ENCODE measurements at places on chromosomes 5 and 9. TPM values are rescaled to one million over a fixed set of nuclear protein-coding genes. Genes with fewer than 3 reads are reported as not detected.

- peak; percentile 99 for DNase-seq
Measured at GRCh38 chr5:138178516-138179276, at the start of the genes BRD8 and KIF20A. Gene BRD8 (minus strand): TSS chr5:138178630. CDS start chr5:138178614, 16 bp downstream. Gene KIF20A (plus strand): TSS chr5:138179112. CDS start chr5:138179681, 569 bp downstream.

DNA sequence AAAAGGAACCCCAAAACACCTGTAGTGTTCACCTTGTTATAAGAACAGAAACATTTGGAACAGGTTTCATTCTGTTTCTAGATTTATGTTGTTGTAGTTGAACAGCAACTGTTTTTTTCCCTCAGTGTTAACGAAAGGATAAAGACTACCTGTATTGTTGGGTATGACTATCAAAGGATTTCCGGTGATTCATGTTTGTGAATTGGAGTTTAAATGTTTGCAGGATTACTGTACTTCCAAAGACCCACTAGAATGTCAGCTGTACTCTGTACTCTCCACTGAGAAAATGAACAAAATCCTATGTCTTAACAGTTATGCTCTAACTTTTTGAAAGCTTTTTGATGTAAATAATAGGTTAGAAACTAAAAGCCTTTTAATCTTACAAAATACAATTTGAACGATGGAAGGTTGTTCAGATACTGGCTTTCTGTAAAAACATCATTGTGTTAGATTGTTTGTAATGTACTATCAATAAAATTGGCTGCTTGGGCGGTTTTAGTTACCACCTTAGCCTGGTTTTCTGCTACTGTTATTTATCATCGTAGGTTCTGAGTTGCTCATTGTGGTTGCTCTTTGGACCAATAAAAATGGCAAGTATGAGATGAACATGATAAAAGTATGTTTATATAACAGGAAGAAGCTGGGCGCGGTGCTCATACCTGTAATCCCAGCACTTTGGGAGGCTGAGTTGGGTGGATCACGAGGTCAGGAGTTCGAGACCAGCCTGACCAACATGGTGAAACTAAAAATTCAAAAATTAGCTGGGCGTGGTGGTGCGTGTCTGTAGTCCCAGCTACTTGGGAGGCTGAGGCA lies 44.1 kb downstream of the DCP2 start:
- DNase-seq: peak; percentile 98

GRCh38 chr9:3903273-3903672 lies 377.5 kb upstream of the RFX3 start:
- no peak for DNase-seq

- no peak for DNase-seq
Measured at GRCh38 chr5:119332208-119332607, 23.6 kb upstream of the TNFAIP8 start.

DNA sequence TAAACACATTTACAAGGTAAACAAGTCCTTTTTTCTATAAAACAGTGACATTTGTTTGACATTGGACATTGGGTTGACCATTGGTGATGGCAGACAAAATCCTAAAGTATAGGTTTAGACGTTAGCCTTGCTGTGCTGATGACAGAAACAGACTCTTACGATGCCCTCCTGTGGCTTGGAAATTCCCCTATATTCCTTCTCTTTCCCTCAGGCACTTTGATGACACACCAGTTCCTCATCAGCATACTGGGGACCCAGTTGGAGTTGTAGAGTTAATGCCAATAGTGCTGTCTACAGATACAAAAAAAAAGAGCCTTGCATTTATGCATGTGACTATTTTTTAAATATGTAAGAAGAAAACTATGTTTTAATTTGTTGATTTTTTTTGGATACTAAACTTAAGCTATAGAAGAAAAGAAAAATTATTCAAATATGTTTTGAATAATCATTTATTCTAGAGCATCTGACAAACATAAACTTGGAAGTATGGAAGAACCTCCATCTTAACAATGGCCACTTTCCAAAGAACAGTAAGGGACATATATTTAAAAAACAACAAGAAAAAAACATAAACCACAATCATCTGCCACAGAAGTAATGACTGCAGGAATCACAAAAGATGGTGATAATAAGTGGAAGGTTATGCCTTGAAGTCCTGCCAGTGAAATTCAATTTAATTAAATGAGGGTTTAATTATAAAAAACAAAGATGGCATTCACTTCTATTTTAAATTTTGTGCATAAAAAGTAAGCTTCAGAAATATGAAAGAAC lies 75.6 kb upstream of the SNCAIP start:
- peak; percentile 57 for DNase-seq

DNA sequence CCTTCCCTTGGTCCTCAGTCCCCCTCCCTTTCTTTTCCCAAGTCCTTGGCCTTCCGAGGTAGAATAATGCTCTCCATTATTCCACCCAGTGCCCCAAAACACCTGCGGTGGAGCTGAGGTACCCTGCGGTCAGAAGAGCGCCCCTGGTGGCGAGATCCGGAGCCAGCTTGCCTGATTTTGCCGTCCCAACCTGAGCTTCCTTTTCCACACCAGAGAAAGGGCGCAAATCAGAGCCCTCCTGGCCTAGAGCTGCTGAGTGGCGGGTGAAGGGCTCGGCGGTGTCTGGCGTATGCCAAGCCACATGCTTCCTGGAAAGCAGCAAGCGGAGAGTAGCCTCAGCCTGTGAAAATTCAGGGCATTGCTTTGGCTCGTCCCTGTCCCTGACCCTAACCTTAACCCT lies 21.1 kb upstream of the CARTPT start:
- peak; percentile 32 for DNase-seq

Gene CAMK2A
- total RNA-seq: not detected

DNA sequence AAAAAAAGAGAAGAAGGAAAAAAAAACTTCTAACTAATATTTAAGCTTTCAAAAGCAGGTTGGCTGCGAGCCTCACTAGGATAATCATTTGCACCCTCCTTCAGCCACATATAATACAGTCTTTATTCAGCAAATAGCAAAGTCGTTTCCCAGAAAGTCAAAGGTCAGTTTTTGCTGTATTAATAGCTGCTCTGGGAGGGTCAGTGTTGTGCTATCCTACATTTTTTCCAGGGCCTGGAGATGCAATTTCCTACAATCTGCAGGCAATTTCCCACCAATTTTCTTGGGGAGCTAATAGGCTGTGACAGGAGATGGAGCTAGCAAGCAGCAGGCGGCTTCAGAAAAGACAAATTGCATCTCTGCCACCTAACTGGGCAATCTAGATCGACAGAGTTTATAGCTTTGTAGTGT lies 136.8 kb downstream of the TLE1 start:
- no peak for DNase-seq

DNA sequence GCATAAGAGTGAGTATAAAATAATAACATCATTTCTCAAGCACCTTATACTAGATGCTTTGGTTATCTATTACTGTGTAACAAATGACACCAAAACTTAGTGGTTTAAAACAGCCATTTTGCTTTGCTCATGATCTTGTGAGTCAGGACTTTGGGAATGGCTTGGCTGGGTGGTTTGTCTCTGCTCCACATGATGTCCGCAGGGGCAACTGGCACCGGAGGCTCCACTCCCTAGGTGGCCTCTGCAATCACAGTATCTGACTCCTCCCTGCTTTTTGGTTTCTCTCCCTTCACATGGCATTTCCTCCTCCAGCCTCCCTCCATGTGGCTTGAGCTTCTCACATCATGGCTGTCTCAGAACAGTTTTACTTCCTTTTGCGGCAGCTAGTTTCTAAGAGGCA lies 259.5 kb downstream of the GAS1 start:
- peak; percentile 6 for DNase-seq
